ENCODE measurements at places on chromosomes 11 and 22.

- no peak for DNase-seq
Observed at GRCh38 chr11:75740681-75741080, 23.0 kb downstream of the MOGAT2 start.

DNA sequence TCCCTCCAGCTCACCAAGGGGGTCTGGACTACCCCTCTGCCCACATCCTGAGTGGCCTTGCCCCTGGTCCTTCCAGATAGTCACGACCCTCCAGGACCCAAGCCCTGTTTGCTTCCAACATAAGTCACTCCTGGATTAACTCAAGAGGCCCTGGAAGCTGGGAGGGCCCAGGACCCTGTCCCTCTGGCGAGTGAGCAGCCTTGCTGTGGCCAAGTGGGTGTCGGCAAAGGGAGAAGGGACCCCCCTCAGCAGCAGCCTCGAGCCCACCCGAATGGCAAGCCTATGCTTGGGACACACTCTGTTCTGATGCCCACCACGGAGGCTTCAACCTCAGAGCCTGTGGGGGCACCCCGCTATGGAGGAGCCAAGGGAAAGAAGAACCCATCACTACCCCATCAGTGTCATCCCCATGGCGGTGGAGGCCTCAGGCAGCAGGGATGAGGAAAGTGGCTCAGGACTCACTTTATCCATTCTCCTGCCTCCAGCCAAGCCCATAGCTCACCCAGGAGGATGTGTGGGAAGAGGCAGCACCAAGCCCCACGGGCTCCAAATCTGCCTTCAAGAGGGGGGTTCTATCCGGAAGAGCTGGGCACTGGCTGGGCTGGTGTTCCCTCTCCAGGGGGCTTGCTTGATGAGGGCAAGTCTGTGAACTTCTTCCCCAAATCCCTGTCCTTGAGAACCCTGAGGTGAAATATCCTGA is 12.5 kb downstream of the SLC22A12 start:
- no peak for DNase-seq

DNA sequence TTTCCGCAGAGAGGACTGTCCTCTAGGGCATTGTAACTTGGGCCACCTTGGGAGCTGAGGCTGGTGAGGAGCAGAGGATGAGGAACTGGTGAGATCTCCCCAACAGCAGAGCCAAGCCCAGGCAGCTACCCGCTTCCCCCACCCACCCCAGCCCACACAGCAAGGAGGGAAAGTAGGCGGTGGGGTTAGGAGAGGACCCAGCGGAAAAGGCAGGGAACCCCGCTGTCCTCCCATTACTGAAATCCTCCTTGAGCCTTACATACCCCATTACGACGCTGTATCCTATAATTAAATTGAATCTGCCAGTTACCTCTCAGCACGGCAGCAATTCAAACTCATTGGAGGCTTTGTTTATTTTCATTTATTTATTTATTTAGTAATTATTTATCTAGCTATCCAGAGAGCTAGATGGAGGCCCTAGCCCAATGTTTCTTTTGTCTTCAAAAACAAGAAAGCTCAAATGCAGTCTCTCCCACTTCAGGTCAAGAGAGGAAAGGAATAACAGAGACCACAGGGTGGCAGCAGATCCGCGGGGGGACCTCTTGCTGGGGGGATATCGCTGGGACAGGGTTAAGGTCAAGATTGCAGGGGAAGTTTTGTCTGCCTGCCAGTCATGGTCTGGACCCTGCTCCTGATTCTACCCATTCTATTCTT is 218.0 kb downstream of the ST3GAL4 start:
- peak; percentile 30 for DNase-seq

DNA sequence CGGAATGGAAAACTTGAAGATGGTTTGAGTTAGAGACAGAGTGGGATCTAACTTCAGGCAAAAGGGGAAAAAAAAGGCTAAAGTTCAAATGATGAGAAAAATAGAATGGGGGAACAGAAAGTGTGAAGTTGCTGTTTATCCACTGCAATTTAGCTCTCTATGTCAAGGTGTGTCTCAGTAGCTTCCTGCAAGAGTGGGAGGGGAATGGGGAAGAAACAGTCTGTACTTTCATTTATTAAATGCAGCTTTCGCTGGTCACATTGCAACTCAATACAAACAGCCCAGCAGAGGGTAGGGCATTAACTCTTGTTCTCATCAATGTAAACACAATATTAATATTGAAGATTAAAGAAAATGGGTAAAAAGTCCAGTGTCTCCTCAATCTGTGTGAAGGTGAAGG is 214.7 kb upstream of the SYN3 start:
- DNase-seq, result no peak

- DNase-seq, result peak; percentile 46
Observed at GRCh38 chr11:34214961-34215805, 109.8 kb downstream of the NAT10 start.

- DNase-seq, result no peak
Observed at GRCh38 chr11:122287401-122287800, 171.4 kb upstream of the BLID start.

DNA sequence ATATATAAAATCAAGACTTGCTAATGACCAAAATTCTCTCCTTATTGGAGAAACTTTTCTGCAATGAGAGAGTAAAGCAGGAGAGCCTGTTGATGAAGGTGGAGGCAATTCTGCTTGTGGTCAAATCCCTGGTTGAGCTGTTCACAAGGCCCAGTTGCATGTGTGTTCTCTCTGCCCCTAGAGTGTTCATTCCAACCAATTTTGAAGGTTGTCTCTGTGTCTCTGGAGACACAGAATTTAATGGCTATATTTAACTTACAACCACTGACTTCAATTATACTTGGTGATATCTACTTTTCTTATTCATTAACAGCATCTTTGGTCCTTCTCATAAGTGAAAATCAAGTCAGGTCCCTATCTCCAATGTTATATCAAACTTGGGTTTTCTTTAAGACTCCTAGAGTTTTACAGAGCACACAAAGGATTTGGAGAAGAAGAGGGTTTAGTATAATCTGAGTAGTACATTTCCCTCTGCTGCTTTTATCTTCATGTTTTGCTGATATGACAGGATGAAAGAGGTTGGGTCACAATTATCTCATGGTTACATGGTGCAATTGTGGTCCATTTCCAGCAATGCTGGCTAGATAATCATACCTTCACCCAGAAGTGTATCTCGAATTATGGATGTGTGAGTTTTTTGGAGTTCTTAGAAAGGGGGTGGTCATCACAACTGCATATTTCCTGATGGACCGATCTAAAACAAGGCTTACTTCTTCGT is 4.0 kb downstream of the OOSP4A start:
- DNase-seq, result no peak

DNA sequence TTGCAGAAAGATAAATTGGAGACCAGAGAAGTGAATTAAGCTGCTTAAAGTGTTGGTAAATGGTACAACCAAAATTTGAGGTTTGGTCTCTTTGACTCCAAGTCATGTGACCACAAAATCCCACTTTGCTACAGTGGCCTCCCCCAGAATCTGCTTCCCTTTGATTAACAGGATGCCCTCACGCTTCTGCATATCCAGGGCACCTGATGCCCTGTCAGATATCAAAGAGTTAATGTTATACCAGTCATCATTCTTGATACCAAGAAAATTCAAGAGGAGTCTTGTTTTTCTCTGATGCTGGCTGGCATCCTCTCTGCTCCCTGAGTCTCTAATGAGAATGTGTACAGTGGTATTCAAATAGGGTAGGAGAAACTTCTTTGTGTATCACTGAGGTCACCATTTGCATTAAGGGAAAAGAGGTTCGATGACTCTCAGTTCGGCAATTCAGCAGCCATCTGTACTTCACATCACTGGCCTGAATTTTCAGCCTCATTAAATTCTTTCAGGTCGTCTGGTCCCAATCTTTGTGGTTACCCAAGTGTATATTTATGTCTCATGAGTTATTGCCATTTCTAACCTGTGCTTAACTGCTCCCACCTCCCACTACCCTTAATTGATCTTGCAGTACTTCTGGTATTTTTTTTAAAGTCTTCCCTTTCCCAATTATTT is 73.9 kb downstream of the BDNF start:
- no peak for DNase-seq

GRCh38 chr22:26835023-26835422 is 177.6 kb downstream of the MIAT start:
- no peak for DNase-seq

DNA sequence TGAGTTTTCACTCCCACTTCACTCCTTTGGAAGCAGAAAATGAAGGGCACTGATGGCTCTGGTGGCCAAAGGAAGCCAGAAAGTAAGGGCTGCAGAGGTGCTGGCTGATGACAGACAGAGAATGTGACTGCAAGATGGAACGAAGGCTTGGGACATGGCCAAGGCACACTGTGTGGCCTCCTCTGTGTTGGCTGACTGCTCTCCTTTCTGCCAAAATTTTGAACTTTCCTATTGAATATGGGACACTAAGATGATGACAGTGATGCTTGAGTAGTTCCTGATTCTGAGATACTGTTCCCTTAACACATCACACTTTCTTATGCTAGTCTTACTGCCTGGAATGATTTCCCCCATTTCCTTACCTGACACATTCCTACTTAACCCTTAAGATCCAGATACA is 156.4 kb downstream of the SWAP70 start:
- no peak for DNase-seq

DNA sequence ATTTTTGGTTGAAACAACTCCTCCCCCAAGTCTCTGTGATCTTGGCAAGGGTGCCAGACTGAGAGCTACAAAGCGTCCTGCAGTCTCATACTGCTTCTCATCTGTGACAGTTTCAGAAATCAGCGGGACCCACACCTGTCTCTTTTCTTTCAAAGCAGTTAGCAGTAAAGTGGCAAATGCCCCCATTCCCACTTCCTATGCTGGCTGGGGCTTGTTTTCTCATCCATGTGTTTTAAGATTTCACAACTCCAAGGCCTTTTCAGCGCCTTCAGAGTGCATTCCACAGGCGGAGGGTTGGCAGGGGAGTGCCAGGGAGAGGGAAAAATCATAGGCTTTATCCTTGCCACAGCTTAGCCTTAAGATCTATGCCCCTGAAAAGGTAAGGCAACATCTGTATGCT is 493.5 kb downstream of the OPCML start:
- DNase-seq, result no peak

DNA sequence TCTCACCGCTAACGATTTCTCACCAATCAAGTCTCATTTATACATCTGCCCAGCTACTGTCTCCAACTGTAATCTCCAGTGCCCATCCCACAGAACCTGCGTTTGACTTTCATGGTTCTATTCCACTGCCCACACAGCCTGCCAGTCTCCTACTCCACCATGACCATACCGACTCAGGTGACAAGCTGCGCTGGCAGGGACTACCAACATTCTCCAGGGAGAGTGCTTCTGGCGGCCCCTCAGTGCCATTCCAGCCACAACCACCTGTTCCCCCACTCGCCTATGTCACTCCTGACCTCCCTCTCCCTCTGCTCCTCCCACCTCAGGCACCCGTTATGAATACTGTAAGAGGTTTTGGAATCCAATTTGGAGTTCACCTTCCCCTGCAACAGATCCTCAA is 108.5 kb upstream of the BID start:
- DNase-seq, result no peak

DNA sequence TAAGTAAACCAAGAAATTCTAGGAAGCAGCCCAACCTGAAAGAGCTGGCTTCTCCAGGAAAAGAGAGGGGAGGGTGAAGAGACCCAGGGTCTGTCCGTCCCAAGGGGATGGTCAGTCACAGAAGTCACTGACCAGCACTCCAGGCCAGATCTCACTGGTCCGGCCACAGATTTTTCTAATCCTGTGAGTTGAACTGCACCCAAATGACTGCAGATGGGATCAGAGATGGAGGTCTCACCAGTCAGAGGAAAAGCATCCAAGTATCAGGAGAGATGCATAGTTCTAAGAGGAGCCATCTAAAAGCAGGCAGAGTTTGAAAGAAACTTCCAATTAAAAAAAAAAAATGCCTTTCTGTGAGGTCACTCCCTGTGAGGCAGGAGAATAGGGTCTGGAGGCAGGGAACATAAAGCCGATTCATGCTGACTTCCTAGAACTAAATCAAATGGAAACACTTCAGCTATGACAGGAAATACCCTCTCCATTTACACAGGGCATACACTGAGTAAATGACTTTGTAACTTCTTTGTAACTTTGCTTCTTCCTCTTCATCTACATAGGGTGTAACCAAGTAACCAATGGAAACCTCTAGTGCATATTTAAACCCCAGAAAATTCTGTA is 144.5 kb downstream of the CCDC34 start:
- DNase-seq, result peak; percentile 94

DNA sequence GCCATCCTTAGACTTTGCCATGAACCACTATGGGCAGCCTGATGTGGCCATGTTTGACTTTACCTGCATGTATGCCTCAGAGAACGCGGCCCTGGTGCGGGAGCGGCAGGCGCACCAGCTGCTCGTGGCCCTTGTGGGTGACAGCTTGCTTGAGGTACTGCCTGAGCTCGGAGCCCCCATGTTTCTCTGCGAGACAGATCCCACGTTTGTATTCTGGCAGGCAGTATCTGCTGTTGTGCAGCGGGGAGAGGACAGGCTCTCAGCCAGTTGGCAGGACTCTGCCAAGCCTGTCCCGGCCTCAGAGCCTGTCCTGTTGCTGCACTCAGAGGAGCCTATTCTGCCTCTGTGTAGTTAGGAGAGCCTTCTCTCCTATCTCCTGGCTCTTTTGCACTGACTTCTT is 109.9 kb downstream of the MICAL2 start:
- no peak for DNase-seq

DNA sequence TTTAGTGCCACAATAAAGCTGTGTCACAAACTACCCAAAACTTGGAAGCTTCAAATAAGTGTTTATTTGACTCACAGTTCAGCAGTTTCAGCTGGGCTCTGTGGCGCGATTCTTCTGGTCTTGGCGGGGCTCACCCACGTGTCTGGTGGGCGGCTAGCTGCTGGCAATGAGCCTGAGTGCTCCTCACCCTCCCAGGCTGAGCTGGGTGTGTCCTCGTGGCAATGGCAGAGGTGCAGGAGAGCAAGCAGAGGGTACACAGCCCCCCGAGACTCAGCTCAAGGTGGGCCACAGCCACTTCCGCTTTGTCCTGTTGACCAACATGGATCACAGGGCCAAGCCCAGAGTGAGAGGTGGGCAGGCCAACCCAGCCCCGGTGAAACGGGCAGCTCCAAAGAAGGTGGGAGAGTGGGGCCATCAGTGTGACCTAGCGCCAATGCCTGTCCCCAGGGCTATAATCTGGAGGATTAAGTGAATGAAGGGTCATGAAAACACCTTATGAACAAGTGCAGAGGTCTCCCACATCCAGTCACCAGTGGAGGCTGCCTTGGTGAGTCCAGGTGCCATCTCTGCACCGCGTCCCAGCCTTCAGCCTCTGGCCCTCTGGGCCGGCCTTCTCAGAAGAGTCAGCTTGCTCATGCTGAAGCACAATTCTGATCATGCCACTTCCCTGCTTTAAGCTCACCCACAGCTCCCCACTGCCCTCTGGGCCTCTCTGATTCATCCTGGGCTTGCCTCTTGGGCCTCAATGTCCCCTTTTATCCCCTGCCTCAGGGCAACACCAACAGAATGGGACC is 74.6 kb upstream of the RTL6 start:
- DNase-seq, result no peak

All from A673 (cell line).